Tibial nerve (tissue), 4 donors: ENCODE measurements at places on chromosomes 7 and 10. TPM values are rescaled to one million over a fixed set of nuclear protein-coding genes. Genes with fewer than 3 reads are reported as not detected.

SYNPO2L gene
- total RNA-seq, result not detected

GPR37 gene
- total RNA-seq, result 0.21 TPM

GIMAP1 gene
- 7.4 TPM for total RNA-seq

MBLAC1 gene
- total RNA-seq, result 9.2 TPM

IGF2BP3 gene
- total RNA-seq, result 0.59 TPM

ITGA8 gene
- 5.5 TPM for total RNA-seq

GJD4 gene
- not detected for total RNA-seq

HOXA11 gene
- total RNA-seq, result 13.2 TPM

HPSE2 gene
- total RNA-seq, result not detected

HTR5A gene
- total RNA-seq, result not detected
